Stimulated activated naive CD4-positive, alpha-beta T cell (primary cell): ENCODE measurements at places on chromosomes 7 and 10.

GRCh38 chr10:128035557-128035973, 90.7 kb downstream of the MKI67 start:
- DNase-seq: peak; percentile 35

DNA sequence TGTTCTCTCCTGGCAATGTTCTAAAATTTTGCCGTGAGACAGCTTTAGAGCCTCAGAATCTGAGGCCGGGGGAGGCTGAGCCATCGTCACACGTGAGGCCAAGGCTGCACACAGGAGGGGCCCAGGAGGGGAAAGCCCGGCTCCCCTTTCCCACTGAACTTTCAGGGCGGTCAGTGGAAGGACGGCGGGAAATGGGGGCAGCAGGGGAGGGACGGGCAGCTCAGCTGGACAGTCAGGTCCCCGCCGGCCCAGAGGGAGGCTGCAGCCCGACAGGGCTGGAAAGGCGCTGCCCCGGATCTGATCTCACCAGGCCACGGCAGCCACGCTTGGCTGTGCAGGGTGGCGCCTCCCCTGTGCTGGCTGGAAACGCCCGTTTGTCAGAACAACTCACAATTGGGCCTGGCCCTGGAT, 43.3 kb upstream of the ADGRA1 start:
- DNase-seq: no peak

DNA sequence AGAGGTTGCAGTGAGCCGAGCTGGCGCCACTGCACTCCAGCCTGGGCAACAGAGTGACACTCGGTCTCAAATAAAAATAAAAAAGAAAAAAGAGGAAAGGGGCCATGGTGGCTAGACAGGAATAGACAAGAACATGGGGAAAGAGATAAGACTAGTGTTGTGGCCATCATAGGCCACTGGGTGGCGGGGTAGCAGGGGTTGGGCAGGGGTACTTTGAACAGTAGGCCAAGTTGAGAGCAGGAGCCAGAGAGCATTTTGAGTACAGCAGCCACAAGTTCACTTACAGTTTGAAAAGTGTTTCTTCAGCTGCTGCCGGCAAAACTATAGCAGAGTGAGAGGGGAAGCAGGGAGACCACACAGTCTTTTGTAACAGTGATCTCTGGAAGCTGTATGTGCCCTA, 656.0 kb downstream of the CNTNAP2 start:
- DNase-seq: no peak

DNA sequence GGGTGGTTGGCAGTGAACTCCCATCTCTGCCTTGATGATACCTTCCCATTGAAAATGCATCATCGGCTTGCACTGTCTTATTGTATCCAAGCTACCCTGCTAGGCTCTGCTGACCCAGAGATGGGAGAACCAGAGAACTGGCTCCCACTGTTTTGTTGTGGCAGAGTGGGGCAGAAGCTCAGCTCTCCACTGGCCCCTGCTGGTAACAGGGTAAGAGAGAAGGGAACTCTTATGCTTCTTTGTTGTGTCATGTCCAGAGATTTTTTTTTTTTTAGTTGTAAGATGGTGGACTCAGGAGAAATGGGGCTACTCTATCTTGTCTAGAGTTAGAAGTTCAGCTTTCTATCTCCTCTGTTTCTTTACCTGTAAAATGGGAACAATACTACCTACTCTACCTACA, 100.5 kb upstream of the SDK1 start:
- DNase-seq: no peak
